ENCODE measurements at places on chromosomes 6 and 20. TPM values are rescaled to one million over a fixed set of nuclear protein-coding genes. Genes with fewer than 3 reads are reported as not detected.

ADGRB3 gene
- 4.4 TPM for total RNA-seq

PLAGL2 gene
- 6.7 TPM for total RNA-seq

DEFB114 gene
- not detected for total RNA-seq

DNA sequence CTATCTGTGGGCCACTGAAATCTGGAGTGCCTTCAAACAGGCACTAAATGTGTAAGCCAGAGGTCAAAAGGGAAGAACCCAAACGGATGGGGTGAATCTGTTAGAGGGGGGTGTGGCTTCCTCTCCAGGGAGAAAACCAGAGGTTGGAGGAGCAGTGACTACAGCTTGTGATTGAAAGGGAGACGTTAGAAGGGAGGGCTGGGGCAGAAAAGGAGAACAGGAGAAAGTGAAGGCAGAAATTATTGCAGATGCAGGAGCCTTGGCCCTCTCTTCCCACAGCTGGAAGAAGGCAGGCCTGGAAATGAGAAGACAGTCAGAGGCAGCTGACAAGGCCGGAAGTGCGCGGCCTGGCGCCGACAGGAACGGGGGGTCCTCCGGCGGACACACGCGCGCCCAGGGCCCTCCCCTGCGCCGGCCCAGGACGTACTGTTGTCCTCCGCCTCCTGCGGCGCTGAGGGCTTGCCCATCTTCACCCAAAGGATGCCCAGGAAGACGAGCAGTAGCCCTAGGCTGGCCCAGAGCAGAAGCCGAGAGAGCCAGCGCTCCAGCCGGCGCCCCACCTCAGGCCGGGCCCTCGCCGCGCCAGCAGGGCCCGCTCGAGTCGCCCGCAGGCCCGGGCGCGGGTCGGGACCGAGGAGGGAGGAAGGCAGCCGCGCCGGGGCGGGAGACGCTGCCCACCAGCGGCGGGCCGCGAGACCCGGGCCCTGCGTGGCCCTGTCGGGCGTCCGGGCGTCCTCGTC is 806 bp downstream of the LEMD2 start:
- H3K27me3 ChIP-seq = no peaks in the 10 kb centered on the region
- peak overlapping the region; percentile 95 for H3K4me3 ChIP-seq

- H3K27me3 ChIP-seq = no peaks in the 10 kb centered on the region
- H3K4me3 ChIP-seq = no peak overlapping the region
- no peak for DNase-seq
- no peaks in the 10 kb centered on the region for H3K4me1 ChIP-seq
- no peaks in the 10 kb centered on the region for H3K36me3 ChIP-seq
- no peak overlapping the region for H3K27ac ChIP-seq
Measured at GRCh38 chr6:110756817-110757216, 58.5 kb downstream of the CDK19 start.

- H3K4me1 ChIP-seq = no peaks in the 10 kb centered on the region
- H3K27me3 ChIP-seq = no peaks in the 10 kb centered on the region
- H3K4me3 ChIP-seq = no peak overlapping the region
- H3K27ac ChIP-seq = peak overlapping the region; percentile 71
- H3K36me3 ChIP-seq = no peaks in the 10 kb centered on the region
Measured at GRCh38 chr6:5082487-5083306, 2.4 kb upstream of the PPP1R3G start.
